ENCODE measurements at places on chromosomes 16 and 17.

- DNase-seq: no peak
Observed at GRCh38 chr16:971981-972315, 1.2 kb upstream of the LMF1 start.

DNA sequence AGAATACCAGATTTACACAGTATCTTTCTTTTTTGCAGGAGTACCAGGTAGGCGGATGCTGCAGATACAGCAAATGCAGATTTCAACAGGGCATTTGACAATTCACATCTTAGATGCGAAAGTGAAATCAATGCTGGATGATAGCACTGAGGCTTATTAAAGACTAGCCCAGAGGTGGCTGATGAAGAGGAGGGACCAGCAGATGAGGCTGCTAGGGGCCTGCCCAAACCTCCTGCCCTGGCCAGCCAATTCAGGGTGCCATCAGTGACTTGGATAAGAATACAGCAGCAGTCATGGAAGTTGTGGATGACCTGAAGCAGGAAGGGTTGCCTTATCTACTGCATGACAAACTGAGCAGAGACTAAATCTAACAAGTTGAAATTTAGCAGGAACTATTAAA is 1.5 kb upstream of the DYNC1LI2 start:
- no peak for DNase-seq

GRCh38 chr16:77869997-77870813 is 81.8 kb downstream of the VAT1L start:
- DNase-seq: no peak

DNA sequence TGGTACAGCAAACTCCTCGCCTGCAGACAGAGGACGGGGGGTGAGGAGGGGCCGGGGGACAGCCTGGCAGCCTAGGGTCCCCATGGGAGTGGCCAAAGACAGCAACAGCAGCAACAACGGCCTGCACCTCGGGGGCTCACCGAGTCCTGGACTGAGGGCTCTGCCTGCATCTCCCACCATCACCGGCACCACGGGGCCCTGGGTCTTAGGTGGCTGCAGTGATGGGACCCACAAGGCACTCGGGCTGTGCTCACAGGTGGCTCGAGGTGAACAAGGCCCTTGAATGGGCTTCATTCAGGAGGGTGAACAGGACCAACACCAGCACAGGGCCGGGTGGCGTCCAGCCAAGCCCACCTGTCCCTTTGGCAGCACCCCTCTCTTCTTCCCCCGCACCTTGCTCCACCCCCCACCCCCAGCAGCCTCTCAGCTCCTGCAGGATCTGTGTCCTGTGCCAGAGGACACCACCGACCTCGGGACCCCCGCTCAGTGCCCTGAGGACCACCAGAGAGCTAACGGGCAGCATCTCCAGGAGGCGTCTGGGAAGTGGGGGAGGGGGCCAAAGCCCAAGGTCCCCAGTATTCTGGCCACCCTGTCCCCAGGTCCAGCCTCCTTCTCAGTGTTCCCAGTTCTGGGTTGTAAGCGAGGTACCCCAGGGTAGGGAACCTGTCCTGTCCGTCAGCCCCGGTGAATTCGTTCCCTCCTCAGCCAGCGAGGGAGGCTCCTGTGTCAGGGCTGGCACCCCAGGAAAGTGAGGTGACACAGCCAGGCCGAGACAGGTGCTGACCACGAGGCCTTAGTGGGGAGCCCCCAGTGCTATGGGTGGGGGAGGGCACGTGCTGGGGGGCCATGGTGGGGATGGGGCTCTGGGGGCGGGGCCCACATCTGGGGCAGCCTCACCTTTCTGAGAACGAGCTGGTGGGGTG is 94.3 kb downstream of the TBC1D16 start:
- no peak for DNase-seq

GRCh38 chr17:12415031-12415430 is 250.7 kb upstream of the MYOCD start:
- no peak for DNase-seq

- DNase-seq: no peak
Observed at GRCh38 chr16:58338205-58338604, 43.4 kb upstream of the PRSS54 start.

GRCh38 chr16:79451196-79451816 is 149.2 kb downstream of the MAF start:
- no peak for DNase-seq

GRCh38 chr16:70302745-70303144 is 3.8 kb downstream of the DDX19B start:
- DNase-seq: no peak

GRCh38 chr16:57765160-57765728 is 29.7 kb downstream of the KATNB1 start:
- DNase-seq: no peak

- DNase-seq: no peak
Observed at GRCh38 chr16:74748616-74749026, 26.0 kb downstream of the FA2H start.

GRCh38 chr16:50192386-50193050 is 39.4 kb downstream of the TENT4B start:
- no peak for DNase-seq

DNA sequence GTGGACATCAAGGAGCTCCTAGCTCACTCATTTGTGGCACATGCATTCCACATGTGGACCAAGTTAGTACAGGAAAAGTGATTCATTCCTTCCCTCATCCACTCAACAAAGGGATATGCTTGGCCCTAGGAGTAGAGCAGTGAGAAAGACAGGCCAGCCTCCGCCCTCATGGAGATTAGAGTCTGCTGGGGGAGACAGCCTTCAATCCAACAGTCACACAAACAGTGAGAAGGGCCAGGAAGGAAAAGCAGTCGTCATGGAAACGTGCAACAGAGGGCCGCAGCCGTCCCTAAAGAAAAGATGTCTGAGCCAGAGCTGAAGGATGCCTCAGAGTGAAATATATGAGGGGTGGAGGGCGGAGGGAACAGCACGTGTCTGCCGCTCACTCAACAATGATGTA is 109.9 kb downstream of the VPS53 start:
- no peak for DNase-seq

DNA sequence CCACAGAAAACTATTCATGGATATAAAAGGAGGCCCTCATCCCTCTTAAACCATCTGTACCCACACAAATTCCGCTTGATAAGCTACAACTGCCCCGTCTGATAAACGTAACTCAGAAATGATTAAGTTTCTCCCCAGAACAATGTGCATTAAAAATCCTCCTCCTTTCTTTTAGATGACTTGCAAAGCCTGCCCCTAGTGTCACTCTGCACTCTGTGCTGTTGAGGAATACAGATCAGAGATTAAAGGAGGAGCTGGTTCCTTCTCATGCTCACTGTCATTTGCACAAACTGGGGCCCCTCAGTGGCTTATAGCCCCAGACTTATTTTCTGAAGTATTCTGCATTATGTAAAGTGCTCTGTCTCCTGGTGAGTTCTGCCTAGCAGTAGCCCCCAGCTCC is 33.3 kb downstream of the CDRT15 start:
- no peak for DNase-seq

DNA sequence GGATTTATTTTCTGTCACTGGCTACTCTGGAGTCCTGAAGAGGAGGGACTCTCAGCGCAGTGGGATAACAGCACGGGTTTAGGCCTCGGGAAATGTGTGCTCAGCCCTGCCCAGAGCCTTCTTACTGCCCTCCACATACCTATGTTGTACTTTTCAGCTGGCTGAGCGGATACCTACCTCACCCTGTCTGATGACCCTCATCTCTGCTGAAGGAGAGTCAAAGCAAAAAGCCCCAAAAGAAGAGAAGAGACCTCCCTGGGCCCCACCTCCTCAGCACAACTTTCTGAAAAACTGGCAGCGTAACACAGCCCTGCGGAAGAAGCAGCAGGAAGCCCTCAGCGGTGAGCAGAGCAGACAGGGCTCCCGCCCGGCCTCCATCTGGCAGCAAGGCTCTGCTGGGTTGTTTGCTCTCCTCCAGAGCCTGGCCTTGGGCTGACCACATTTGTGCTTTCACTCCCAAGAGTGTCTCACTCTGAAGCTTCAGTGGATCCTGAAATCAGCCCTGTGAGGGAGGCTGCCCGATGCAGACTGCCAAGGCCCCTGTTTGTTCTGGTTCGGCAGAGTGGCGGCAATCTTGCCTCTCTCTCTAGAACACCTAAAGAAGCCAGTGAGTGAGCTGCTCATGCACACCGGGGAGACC is 10.3 kb downstream of the MYCBPAP start:
- no peak for DNase-seq

- no peak for DNase-seq
Observed at GRCh38 chr17:59349178-59349577, 17.7 kb downstream of the YPEL2 start.

- DNase-seq: no peak
Observed at GRCh38 chr17:62819511-62820221, 11.6 kb upstream of the MARCHF10 start.

DNA sequence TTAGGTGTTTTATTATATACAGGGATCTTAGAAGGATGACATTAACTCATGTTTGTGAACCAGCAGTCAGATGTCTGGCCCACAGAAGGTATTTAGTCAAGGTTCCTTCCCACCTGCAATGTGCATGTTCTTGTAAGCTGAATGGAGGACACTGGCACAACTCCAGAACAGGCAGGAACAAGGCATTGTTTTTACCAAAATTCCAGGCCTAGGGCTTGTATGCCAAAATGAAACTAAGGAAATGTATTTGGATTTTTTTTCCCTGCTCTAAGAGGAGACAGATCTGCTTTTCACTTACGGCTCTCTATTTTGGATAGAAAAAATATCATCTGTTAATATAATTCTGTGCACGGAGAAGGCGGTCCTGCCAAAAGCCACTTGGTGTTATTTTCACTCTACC is 312.5 kb downstream of the GRIN2A start:
- DNase-seq: no peak

All from activated naive CD4-positive, alpha-beta T cell (primary cell).